BJ (cell line): ENCODE measurements at places on chromosomes 5 and 9.
A peak's percentile ranks its signal among the peaks of the same experiment; 100 is the strongest.

DNA sequence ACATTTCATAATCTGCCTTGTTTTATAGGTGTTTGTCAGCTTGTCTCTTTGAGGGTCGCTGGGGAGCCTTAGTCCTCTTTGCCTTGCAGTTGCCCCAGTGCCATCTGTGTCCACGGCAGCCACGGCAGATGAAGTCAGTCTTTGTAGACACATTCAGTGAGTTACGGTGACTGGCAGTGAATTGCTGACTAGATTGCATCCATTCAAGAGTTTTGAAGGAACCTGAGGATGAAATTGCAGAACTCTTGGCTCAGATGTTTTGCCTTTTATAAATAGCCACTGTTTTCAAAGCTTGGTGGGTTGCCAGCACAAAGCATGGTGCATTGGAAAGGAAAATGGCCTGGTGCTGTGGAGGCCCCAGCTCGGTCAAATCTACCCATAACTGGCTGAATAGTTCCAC, 125.6 kb downstream of the TRIO start:
- DNase-seq = no peak

GRCh38 chr5:176541338-176542134, 4.3 kb upstream of the RNF44 start:
- no peak for DNase-seq

GRCh38 chr5:60148366-60148765, 254.8 kb upstream of the PDE4D start:
- no peak for DNase-seq

GRCh38 chr9:68507130-68507805, 33.4 kb downstream of the TMEM252 start:
- DNase-seq = no peak

DNA sequence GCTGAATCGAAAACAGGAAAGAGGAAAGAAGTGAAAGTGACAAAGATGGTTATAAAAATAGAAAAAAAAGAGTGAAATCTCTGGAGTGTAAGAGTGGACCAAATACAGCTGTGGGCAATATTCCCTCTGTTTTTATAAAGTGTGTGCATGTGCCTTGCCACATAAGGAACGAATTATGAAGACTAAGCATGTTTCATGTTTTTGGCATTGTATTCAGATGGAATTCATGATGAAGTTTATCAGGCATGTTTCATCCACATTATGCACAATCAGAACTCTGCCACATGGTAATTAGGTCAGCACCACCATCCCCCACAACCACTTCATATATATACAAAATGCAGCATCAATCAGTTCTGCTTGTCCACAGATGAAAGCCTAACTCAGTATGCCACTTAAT, 348.0 kb downstream of the ZNF608 start:
- DNase-seq = no peak

GRCh38 chr9:135991771-135992170, 30.6 kb upstream of the UBAC1 start:
- DNase-seq = no peak

DNA sequence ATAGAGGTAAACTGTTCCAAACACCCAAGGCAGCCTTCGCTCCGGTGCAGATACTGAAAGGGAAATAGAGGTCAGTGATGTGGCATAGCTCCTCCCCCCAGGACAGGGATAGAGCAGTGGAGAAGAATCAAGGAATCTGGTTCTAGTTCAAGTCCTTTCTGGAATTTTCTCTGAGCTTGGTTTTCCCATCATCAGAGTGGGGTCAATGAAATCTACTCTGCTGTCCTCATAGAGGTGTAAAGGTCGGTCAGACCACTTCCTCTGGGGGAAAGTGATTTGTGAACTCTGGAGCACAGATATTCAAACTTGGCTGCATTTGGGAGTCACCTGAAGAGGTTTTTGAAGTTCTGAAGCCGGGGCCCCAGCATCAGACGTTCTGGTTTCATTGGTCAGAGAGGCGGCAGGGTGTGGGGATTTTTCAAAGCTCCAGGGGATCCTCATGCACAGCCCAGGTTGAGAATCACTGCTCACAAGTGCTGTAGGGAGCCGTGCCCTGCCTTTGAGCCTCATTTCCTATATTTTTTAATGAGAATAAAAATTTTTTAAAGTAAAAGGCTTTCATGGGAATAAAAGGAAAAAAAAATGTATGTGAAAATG, 105.7 kb upstream of the RAD23B start:
- no peak for DNase-seq

GRCh38 chr9:121720311-121721057, 69.0 kb downstream of the DAB2IP start:
- no peak for DNase-seq

GRCh38 chr9:137302449-137303150, 529 bp upstream of the NRARP start:
- no peak for DNase-seq

DNA sequence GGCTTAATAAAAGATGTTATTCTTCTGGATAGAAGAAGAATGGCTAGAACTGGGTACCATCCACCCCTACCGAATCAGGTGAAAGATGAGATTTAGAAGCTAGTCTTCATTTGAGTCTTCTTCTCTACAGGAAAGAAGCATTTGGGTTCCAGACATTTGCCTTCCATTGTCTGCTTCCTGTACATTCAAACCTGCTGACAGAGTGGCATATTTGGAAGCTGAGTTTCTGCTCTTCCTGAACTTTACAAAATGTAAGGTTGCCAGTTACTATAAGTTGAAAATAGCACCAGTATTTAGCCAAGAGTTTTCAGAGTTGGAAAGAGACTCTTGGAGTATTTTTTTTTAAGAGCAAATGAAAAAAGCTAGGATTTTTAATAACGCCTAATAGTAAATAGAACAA, 525.4 kb upstream of the TLE4 start:
- DNase-seq = no peak

DNA sequence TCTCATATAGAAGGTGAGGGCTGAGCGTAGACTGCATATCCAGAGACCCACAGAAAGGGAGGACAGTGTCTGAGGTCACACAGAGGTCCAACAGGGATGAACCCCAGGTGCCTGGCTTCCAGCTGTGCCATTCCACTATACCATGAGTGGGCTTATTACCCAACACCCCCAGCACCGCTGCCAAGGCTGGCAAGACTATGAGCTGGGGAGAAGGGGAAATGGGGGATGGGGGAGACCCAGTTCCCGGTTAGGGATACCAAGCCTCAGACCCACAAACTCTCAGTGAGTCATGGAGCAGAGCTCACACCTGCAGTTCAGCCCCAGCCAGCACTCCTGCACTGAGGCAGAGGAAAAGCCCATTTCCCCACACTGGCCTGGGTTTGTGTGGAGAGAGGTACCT, 106.4 kb downstream of the PSD2 start:
- no peak for DNase-seq

- no peak for DNase-seq
Observed at GRCh38 chr9:133786907-133787753, 49.0 kb upstream of the SARDH start.

DNA sequence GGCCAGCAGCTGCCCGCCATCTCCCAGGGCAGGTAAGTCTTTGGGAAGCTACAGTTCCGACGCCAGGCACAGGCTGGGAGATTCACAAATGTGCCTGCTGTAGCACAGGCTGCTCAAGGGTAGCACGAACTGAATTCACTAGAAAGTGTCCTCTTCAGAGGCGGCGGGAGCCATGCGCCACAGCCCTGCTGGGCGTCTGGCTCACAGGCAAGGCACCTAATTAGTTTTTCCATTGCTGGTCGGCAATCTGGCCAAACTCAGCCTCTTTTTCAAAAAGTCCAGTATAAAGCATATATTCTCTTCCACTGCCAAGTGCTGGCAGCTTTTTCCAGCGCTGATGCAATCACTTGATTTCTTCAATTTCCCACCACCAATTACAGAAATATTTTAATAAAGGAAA, 128.9 kb upstream of the RAPGEF1 start:
- no peak for DNase-seq

DNA sequence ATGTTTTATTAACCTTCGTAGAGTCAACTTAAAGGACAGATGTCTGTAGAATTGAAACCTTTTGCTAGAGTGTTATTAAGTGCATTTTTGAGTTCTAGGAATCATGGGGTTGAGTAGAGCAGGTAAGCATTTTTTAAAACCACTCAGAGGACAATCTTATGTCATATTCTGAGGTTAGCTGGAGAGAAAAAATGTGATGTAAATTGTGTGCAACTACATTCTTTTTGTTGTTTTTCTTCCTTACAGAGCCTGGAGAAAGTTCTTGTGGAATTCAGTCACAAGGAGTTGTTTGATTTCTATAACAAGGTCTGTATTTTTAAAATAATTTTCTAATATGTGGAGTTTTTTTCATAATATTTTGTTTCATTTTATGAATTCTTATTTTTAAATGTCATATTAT, 206.4 kb downstream of the COMMD10 start:
- no peak for DNase-seq

DNA sequence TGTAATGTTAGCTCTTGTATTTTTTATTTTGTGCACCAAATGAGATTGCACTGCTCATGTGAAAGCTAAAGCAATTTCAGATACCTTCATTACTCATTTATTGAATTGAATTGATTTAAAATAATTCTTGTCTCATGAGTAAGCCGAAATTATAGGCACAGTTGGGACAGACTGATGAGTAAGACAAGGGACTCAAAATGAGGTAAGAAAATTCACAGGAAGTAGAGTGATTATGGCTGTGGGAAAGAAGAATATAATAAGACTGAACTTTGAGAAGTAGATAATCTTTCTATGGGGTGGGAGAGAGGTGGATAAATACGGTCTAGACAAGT, 51.1 kb downstream of the NUDT12 start:
- DNase-seq = peak; percentile 22

DNA sequence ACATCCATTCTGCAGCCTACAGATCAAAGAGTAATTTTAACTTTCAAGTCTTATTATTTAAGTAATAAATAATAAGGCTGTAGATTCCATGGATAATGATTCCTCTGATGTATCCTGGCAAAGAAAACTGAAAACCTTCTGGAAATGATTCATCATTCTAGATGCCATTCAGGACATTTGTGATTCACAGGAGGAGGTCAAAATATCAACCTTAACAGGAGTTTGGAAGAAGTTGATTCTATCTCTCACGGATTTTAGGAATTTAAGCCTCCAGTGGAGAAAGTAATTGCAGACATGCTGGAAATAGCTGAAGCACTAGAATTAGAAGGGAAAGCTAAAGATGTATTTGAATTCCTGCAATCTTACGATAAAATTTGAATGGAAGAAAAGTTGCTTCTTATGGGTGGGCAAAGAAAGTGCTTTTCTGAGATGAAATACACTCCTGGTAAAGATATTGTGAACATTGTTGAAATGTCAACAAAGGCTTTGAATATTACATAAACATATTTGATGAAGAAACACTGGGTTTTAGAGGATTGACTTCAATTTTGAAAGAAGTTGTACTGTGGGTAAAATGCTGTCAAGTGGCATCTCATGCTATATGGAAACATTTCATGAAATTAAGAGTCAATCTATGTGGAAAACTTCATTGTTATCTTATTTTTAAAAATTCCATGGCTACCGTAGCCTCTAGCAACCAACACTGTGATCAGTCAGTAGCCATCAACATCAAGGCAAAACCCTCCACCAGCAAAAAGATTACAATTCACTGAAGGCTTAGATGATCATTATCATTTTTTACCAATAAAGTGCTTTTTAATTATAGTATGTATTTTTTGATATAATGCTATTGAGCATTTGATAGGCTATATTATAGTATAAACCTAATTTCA, 1141.0 kb downstream of the CDH12 start:
- no peak for DNase-seq

DNA sequence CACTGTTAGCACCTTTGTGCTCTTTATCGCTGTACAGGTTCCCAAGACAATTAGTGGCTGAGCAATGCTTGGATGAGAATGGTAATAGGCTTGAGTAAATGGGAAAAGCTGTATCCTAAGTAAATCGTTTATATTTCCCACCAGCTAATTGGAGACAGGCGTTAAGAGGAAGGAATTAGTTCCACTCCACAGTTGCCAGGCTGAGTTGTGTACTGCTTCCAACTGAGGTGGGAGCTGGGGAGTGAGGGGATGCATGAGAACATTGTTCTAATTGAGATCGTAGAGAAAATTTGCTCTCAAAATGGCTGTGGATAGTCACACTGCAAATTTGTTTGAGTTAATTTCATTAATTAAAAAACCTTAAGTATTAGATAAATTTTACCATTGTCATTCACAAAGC, 285.0 kb upstream of the ADAMTSL1 start:
- no peak for DNase-seq

GRCh38 chr5:18882154-18882553, 1105.8 kb downstream of the CDH18 start:
- no peak for DNase-seq

DNA sequence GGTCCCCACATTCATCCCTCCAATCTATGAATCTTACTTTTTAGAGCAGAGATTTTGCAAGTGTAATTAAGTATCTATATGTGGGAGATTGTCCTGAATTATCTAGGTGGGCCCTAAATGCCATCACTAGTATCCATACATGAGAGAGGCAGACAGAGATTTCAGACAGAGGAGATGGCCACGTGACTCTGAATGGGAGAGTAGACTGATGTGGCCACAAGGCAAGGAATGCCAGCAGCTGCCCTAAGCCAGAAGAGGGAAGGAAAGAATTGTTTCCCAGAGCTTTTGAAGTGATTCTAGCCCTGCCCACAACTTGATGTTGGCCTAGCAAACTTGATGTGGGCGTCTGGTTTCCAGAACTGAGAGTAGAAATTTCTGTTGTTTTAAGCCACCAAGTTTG, 90.1 kb upstream of the PCAT7 start:
- no peak for DNase-seq

DNA sequence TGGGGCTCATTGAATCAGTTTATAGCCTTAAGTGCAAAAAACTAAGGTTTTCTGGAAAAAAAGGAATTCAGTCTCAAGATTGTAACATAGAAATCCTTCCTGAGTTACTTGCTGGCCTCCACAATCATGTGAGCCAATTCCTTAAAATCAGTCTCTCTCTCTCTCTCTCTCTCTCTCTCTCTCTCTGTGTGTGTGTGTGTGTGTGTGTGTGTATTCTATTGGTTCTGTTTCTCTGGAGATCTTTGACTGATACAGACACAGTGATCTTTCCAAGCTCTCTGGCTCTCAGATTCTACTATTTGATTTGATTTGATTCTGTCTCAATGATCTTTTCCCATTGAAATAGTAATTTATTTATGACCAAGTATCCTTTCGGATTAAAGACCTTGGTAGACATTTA, 74.6 kb downstream of the CFAP95 start:
- no peak for DNase-seq

DNA sequence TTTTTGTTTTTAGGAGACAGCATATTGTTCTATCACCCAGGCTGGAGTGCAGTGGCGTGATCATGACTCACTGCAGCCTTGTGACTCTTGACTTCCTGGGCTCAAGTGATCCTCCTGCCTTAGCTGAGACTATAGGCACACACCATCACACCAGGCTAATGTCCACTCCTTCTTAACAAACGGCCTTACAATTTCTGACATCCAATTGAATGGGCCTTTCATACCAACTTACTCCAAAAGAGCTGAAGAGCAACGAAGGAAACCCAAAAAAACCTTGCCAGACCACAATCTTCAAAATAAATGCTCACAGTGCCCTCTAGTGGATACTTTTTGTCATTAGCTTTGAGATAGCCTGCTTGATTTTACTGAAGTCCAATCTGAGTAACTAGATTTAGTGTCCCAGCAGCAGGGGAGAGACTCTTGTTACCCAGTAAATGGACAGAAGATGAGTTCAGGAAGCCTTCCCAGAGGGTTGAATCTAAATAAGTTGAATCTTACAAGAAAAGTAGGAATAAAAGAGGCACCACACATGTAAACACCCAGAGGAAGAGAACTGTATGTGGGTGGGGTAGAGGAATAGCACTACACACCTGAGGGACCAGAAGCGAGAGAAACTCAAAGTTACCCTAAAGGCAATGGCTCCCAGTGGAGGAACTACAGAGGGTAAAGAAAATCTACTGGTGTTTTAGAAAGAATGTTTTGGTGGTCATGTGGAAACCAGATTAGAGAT, 9.3 kb downstream of the ZNF622 start:
- DNase-seq = peak; percentile 19
